ENCODE measurements at places on chromosomes 12 and 14.

- DNase-seq: no peak
Observed at GRCh38 chr12:70772836-70773235, 135.6 kb upstream of the PTPRB start.

- no peak for DNase-seq
Observed at GRCh38 chr14:51109651-51110050, 14.7 kb upstream of the TRIM9 start.

- no peak for DNase-seq
Observed at GRCh38 chr12:113852264-113852663, 113.9 kb downstream of the RBM19 start.

- DNase-seq: peak; percentile 74
Observed at GRCh38 chr12:121925358-121925695, 6.9 kb downstream of the CFAP251 start.

GRCh38 chr12:69068448-69068847 lies 135.5 kb upstream of the CPM start:
- no peak for DNase-seq

GRCh38 chr12:102950950-102951619 lies 6.4 kb upstream of the ASCL1 start:
- DNase-seq: no peak

- peak; percentile 49 for DNase-seq
Observed at GRCh38 chr12:57276935-57277563, 26.1 kb upstream of the STAC3 start.

DNA sequence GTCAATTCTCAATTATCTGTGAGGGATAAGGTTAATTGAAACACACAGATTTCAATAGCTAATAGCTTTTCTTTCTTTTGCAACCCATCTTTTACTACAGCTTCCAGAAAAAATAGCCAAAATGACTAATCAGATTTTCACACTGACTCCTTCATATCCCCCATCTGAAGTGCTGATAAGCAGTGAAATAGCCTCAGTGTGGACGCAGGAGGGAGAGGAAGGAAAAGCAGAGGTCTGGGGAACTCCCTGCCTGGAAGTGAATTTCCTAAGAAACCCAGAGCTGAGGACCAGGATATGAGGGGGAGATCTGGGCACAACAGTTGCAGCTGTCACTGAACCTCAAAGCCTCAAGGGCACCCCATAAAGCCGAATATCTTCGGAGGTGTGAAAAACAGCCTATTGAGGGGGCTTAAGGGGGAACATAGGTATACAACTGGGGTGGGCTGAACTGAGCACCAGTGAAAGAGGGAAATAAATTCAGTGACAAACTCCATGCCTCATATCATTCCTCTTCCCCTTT lies 60.9 kb downstream of the EMP1 start:
- DNase-seq: no peak

DNA sequence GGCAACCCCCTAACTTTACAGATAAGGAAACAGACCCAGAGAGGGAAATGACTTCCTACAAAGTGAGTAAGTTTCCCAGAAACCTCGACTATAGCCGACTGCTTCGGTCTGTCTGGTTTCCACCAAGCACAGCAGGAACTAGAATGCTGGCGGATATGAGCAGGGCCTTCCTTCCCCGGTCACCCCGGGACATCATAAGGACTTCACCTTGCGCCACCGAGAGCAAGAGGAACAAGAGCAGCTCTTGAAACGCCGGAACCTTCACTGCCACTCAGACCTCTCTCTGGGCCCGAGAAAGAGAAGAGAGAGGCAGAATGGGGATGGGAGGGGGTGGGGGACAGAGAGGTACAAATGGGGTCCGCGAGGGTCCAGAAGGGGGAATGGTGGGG lies 29.4 kb upstream of the GPR68 start:
- no peak for DNase-seq

DNA sequence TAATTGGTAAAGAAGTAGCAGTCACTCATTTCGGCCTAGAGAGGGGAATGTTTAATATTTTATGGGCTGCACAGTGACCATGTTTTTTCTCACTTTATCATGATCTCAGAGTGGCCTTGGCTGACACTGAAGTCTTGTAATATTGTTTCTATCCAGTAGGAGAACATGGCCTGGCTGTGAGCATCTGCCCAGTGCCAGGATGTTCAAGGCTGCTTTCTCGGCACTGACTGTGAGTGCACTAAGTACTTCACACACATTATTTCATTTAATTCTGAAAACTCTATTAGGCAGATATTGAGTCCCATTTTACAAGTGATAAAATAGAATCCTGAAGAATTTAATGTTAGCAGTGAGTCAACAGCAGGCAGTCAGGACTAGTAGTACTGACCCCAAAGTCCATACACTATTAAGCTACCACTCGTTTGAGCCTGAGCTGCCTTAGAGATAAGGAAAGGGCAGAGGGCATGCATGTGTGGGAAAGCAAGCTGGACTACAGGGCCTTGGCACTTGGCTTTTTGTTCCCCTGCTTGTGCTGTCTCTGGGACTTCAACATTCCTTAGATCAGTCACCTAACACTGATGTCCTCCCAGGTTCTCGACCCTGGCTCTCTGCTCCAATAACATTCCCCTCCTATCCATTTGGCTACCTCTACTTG lies 42.2 kb upstream of the APPL2 start:
- peak; percentile 71 for DNase-seq

DNA sequence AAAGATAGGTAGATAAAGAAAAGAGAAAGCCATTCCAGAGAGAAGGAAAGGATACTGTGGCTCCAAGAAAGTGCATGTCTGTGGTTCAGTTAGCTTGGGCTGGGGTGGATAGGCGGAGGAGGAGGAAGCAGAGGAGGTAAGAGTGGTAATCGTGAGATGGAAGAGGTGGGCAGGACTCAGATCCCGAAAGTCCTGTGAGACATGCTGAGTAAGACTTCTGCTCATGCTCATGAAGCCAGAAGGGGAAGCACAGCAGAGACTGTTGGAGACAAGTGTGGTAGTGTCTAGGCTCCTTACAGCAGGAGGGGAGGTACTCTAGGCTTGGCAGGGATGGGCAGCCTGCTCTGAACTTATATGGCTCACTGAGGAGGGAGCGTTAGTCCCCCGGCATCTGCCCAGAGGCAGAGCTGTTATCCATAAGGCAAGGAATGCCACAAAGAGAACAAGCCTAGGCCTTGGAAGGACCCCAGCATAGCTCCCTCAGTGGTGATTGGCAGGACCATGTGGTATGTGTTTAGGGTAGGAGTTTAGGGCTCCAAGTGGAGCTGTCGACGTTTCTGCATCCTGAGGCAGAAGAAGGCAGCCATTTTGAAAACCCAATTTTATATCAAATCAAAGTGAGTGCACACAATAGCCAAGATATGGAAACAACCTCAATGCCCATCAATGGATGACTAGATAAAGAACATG lies 135.3 kb downstream of the SMOC1 start:
- DNase-seq: no peak

GRCh38 chr12:17108877-17109541 lies 503.0 kb upstream of the LMO3 start:
- DNase-seq: no peak

DNA sequence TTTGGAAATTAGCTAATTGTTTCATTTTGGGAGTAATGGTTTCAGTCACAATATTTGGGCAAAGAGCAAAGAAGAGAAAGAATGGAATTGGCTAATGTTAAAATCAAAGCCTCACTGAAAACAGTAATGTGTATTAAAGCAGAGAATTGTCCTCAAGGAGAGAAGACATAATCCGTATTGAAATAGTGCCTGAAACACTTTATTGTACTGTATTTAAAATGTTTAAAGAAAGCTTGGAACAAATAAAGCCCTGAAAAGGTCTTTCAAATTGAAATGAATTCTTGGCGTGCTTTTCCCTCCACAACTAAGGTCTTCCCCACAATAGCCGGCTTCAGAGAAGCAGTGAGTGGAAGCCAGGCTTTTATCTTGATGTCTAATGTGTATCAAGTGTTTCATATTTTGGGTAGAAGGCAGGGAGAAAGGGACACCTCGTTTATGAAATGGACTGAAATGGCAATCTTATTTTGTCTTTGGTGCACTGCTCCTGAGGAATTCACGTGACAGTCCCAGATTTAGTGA lies 212.9 kb upstream of the CRY1 start:
- DNase-seq: no peak

DNA sequence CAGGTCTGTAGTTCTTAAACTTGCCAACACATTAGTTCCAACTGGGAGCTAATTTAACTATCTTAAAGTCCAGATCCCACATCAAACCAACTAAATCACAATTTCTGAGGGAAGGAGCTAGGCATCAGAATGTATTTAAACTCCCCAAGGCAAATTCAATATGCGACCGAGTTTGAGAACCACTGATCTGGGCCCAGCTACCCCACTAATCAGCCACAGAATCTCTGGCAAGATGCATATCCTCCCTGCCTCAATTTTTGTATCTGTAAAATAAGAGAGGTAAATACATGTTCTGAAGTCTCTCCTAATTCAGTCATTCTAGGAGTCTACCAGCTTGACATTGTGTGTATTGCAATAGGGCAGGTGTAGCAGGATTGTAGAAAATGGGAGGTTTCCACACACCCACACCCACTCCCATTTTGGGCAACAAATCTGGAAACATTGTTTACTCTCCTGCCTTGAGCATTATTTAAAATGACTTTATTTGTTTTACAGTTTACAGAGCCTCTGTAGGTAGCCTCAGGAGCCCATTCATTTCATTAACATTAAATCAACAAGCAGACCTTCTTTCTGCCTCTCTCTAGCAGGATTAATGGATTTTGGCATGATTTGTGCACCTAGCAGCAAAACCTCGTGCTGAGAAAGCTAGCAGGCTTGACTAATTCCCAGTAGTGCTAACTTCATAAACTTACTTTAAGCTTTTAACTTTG lies 15.6 kb downstream of the LGR5 start:
- no peak for DNase-seq

DNA sequence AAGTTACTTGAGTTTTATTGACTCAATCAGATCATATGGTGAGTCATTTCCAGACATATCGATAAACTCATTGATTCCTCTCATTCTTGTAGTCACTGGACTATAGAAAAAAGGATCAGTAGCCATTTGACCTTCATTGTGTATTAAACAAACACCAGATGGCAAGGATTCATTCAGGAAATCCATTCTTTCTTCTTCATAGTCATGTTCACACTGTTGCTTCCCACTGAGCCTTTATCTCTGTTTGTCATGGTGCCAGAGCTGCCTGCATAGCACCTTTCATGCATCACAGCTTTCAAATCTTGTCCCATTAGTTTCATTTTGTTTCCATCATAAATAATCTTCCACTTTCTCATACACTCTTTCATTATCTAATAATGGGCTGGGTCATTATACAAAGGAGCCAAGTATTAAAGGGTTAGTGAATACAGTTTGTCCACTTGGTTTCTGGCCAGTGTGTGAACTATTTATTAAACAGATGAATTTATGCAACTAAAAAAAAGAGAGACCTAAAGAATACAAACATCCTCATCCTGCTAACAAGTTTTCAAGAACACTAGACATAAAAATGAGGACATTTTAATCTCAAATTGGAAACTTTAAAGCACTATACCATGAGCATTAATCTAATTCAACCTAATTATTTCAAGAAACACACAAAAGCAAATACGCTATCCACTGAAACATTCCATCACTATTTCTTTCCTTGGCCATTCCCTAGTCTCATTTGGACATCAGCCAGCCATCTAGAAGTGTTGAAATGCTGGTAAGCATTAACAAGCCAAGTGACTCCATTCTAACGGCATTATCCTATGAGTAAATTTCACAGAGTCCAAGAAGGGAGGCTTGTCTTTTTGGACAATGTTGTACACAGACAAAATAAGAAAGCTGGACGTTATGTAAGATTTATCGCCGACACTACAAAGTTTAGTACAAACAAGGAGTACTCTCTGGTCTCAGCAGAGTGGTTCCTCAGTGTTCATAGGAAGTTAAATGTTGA lies 476.5 kb downstream of the FOXG1 start:
- peak; percentile 13 for DNase-seq

- no peak for DNase-seq
Observed at GRCh38 chr14:92937051-92937937, 14.3 kb downstream of the CHGA start.

DNA sequence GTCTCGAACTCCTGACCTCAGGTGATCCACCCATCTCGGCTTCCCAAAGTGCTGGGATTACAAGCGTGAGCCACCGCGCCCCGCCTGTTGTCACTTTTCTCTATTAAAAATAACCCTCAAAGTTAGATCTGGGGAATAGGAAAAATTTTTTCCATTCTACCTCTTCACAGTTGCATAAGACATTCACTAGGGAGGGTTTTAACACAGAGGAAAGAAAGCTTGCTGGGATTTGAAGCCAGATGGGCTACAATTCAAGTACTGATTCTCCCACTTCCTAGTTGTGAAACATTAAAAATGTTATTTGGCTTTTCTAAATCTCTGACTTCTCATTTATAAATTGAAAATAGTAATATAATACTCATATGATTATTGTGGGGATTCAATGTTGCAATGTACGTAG lies 23.3 kb upstream of the SLC15A5 start:
- peak; percentile 23 for DNase-seq

DNA sequence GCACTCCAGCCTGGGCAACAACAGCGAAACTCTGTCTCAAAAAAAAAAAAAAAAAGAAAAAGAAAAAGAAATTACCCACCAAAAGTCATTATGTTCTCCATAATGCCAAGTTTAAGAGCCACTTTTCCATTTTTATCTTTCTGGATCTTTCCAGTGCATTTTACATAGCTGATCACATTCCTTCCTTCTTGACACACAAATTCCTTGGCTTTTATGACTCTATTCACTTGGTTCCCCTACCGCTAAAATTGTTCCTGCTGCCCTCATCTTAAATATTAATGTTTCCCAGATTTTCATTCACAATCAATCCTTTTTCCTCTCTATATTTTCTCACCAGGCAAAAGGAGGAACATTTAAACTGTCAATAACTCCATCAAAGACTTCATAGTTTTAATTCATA lies 20.2 kb downstream of the KLHL28 start:
- peak; percentile 35 for DNase-seq

DNA sequence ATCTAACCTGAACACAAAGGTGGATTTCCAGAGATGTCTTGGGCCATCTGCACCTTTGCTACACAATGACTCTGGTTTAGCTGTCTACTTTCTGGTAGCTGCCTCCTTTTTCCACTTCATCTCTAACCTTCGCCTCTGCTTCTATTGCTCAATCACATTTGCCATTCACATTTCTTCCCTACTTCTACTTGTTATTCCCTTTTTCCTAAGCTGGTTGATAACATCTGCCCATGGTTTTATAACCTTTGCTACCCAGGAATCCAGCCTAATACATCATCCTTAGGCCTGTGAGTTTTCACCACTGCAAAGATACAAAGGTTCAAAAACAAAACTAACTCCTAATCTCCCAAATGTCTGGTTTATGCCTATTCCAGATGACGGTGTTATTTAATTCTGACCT lies 13.2 kb downstream of the SPPL3 start:
- no peak for DNase-seq

DNA sequence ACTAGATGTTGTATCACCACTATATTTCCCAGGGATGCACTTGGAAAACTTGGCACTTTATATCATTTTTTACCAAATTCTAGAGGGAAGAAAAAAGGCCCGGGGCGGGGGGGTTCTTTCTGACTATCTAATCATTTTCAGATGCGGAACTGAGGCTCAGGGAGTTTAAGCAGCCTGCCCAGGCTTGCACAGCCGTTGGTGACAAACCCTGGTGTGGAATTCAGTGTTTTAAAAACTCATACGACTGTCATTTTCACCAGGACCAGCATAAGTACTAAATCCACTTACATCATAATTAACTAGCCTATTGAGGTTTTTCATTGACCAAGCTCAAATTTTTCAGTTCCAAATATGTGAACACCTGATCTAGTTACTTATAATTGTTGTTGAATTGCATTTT lies 181.0 kb downstream of the IPO8 start:
- DNase-seq: no peak
